ENCODE measurements at places on chromosomes 7 and 10.

DNA sequence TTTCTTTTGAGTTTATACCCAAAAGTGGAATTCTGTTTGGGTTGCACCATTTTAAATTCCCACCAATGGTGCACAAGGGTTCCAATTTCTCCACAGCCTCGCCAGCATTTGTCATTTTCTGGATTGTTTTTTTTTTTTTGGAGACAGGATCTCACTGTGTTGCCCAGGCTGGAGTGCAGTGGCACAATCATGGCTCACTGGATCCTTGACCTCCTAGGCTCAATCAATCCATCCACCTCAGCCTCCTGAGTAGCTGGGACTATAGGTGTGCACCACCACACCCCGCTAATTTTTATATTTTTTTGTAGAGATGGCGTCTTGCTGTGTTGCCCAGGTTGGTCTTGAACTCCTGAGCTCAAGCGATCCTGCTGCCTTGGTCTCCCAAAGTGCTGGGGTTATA is 46.6 kb downstream of the CUX1 start:
- DNase-seq: no peak

- DNase-seq: no peak
Measured at GRCh38 chr10:86905429-86905828, 52.0 kb downstream of the MMRN2 start.

DNA sequence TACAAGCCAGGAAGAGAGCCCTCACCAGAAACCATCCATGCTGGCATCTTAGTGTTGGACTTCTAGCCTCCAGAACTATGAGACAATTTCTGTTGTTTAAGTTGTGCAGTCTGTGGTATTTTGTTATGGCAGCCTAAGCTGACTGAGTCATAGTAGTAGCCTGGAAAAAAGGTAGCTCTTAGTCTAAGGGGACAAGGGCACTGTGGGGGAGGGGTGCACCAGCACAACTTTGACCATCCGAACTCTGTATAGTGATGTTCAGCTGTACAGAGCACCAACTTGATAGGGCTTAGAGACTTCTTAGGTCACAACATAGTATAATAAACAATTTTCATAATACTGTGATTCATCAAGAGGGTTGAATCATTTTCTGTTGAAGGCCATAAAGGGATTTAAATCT is 14.3 kb downstream of the EIF4EBP2 start:
- DNase-seq: no peak

- DNase-seq: no peak
Measured at GRCh38 chr10:75021379-75022249, 89.8 kb upstream of the SAMD8 start.
